CD14-positive monocyte (primary cell): ENCODE measurements at places on chromosomes 13 and 19.

DNA sequence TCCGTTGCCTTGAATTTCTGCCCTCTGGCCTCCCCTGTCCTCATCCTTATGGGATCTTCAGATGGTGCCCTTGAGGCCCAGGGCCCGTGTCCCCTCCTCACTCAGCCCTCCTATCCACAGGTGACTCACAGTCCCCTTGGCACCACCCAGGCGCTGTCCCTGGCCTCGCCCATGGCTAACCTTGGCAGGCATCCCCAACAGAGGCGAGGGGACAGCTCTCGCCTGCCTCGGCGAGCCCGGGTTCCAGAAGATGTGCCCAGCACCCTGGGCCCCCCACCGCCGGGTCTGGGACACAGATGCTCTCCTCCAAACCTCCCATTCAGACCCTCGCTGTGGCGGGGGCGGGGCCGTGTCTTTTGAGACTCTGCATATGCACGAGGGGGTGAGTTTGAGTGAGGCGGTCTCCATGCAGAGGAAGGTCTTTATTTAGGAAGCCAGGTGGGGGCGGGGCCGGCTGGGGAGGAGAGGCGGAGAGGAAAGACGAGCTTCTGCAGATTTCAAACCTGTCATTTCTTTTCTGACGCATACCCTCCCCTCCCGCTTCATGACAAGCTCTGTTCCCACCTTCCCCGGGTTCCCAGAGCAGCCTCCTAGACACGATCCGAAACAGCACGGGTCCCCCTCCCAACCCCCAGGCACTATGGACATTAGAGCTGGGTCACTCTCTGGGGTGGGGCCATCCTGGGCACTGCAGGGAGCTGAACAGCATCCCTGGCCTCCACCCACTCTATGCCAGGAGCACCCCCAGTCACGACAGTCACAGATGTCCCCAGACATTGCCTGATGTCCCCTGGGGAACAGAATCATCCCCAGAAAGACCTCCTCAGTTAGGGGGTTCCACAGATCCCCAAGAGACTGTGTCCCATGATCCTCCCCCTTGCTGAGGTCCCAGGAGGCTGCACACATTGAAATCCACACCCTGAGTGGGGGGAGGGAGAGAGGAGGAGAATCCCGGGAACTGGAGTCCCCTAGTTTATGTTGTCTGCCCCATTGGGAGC is 48.5 kb downstream of the GNG7 start:
- H3K36me3 ChIP-seq: no peaks in the 10 kb centered on the region
- H3K27me3 ChIP-seq: no peaks in the 10 kb centered on the region
- no peaks in the 10 kb centered on the region for H3K4me1 ChIP-seq
- DNase-seq: no peak
- H3K27ac ChIP-seq: no peak overlapping the region

GRCh38 chr19:13770013-13770635 is 4.1 kb upstream of the C19orf53 start:
- no peak for DNase-seq
- no peak overlapping the region for H3K4me3 ChIP-seq
- H3K4me1 ChIP-seq: peaks cover 13% of the 10 kb centered on the region
- no peaks in the 10 kb centered on the region for H3K27me3 ChIP-seq
- peaks cover 21% of the 10 kb centered on the region for H3K36me3 ChIP-seq

- DNase-seq: peak; percentile 79
- peaks cover 20% of the 10 kb centered on the region for H3K27me3 ChIP-seq
- no peaks in the 10 kb centered on the region for H3K36me3 ChIP-seq
- peaks cover 66% of the 10 kb centered on the region for H3K4me1 ChIP-seq
- H3K27ac ChIP-seq: peak overlapping the region; percentile 65
Observed at GRCh38 chr19:17333611-17334413, 843 bp downstream of the ANO8 start.

GRCh38 chr13:51590971-51591627 is 6.8 kb downstream of the WDFY2 start:
- DNase-seq: no peak
- H3K4me1 ChIP-seq: peaks cover 50% of the 10 kb centered on the region
- H3K36me3 ChIP-seq: no peaks in the 10 kb centered on the region
- H3K4me3 ChIP-seq: no peak overlapping the region
